ENCODE measurements at places on chromosomes 13 and 19.

- DNase-seq: no peak
These were observed 280.1 kb upstream of the TMTC4 start for GRCh38 chr13:100954430-100955305.

- DNase-seq: no peak
These were observed 1.3 kb upstream of the SNAPC2 start for GRCh38 chr19:7918615-7919421.

DNA sequence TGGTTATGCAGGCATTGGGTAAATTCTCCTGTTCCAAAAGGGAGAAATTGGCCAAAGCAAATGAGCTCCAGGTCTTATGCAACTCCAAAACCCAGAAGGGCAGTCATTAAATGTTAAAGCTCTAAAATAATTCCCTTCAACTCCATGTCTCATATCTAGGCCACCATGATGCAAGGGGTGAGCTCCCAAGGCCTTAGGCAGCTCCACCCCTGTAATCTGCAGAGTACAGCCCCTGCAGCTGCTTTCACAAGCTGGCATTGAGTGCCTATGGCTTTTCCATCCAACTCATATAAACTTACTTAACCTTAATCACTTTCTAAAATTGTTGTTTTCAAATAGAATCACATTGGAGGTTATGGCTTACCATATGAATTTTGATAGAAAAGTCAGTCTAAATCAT, 44.7 kb upstream of the ZNF429 start:
- no peak for DNase-seq

- DNase-seq: no peak
These were observed 87.5 kb upstream of the CSNK1A1L start for GRCh38 chr13:37192956-37193355.

GRCh38 chr19:58326501-58326913, 287 bp upstream of the ZSCAN22 start:
- no peak for DNase-seq

GRCh38 chr19:16249826-16250404, 52.2 kb downstream of the AP1M1 start:
- peak; percentile 19 for DNase-seq

DNA sequence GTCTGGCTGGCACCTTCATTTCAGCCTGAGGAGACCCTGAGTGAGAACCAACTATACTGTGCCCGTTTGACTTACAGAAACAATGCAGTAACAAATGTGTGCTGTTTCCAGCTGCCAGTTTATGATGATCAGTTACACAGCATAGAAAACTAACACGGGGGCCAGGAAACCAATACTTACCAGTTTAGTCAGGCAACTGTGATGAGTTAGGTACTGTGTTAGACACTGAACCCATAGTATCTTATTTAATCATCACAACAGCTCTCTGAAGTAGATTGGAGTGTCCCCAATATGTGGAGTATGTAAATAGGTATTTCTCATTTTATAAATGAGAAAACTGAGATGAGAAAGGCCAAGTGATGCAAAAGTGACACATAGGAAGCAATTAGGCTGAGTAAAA, 620.9 kb upstream of the KLF12 start:
- DNase-seq: no peak

DNA sequence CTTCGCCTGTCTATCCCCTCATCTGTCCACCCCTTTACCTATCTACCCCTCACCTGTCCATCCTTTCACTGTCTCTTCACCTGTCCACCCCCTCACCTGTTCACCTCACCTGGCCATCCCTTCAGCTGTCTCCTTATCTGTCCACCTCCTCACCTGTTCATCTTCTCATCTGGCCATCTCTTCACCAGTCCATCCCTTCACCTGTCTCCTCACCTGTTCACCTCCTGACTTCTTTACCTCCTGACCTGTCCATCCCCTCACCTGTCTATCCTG, 13.2 kb upstream of the KANK2 start:
- DNase-seq: no peak

GRCh38 chr13:112664501-112665203, 25.2 kb upstream of the ATP11A start:
- no peak for DNase-seq

DNA sequence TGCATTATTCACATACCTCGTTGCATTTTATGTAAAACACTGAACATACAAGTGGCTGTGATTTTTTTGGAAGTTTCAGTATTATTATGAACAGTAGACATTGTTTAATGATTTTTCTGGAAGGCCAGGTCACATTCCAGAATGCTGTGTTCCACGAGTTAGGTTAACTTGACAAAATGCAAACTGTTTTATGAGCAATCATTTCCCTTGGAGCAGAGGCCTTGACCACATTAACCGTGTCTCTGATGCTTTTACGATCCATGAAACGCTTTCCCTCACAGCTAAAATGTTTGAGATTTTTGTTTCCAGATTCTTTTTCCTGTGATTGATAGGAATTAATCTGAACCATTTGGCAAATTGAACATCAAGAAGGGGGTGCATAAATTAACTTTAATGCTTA, 57.8 kb downstream of the MBNL2 start:
- DNase-seq: no peak

DNA sequence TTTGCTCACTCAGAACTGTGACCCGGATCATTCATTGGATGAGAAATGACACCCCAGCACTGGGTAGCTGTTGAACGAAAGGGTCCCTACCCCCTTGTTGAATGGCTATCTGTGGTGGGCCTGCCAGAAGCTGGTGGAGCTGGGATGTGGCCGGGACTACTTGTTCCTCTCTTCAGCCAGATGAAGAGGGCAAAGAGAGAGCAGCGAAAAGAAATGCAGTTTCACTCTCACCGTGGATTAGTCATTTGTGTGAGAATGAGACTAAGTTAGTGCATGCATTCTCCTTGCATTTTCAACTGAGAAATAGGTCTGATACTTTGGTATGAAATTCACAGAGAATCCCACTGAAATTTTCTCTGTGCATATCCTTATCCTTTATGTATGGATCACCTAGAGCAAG, 553.1 kb downstream of the IRS2 start:
- DNase-seq: no peak

DNA sequence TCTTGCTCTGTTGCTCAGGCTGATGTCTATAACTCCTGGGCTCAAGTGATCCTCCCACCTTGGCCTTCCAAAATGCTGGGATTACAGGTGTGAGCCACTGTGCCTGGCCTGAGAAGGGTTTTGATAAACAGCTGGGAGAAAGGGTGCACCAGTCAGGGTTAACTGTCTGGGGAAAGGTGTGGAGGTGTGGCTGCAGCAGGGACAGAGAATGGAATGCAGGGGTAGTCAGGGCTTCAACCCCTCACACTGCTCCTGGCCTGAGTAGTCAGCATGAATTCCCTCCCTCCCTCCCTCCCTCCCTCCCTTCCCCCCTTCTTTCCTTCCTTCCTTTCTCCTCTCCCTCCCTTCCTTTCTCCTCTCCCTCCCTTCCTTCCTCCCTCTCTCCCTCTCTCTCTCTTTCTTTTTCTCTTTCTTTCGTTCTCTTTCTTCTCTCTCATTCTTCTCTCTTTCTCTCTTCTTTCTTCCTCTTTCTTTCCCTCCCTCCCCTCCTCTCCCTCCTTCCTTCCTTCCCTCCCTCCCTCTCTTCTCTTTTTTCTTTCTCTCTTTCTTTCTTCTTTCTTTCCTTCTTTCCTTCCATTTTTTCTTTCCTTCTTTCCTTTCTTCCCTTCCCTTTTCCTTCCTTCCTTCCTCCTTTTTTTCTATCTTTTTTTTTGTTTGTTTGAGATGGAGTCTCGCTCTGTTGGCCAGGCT, 16.0 kb downstream of the MYO1F start:
- no peak for DNase-seq

DNA sequence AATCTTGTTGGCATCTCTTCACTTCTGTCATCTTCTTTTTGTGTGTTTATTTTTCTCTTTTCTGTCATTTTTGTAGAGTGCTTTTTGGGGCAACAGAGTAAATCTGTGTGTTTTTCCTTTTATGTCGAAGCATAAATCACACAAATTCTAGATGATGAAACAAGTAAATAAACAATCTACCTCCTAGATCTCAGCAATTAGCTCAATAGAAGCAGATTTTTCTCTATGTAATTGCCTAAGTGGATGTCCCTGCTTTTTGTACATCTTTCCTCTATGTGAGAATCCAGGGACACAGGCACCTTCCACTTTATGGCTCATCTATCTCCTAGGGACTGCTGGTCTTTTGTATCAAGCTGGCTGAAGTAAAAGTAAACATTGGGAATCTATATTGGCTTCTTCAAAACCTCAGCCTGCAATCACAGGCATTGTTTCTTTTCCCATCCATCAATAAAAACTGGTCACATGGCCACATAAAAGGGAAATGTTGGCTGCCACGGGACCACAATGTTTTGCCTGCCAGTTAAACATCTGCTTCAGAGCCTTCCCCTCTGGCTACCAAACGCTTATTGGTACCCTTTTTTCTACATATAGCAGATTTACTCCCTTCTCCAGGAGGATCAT, 323.8 kb downstream of the LMO7 start:
- DNase-seq: no peak
